ENCODE measurements at places on chromosomes 1 and 21.

- DNase-seq = no peak
Observed at GRCh38 chr1:110436635-110437034, 14.3 kb upstream of the PROK1 start.

GRCh38 chr1:31753707-31754349, 10.3 kb downstream of the ADGRB2 start:
- peak; percentile 99 for DNase-seq

GRCh38 chr1:236288620-236288976, 6.8 kb upstream of the ERO1B start:
- no peak for DNase-seq

DNA sequence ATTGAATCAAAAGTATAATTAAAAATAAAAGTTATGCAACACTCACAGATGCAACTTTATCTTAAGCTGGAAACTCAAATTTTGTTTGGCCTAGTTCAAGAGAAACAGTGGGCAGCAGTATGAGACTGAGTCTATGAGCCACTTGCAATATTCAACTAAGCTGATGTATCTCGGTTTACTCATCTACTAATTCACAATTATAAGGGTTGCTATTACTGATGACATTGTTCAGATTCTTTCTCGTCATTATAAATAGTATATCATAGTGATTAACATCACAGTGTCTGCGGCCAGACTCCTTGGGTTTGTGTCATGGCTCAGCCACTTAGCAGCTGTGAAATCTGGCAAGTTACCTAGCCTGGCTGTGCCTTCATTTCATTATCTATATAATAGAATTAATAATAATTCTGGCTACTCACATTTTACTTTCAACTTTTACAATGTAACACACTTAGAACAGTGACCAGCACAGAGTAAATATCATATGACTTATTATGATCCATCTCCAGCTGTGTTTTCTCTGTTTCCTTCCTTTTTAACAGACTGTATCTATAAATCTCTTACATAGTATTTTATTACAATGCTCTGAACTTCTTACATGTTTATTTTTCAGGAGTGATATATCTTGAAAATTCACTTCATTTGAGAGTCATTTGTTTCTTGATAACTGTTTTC, 194.3 kb upstream of the RGS18 start:
- peak; percentile 76 for DNase-seq

GRCh38 chr21:42120101-42120902, 49.2 kb downstream of the UMODL1 start:
- DNase-seq = no peak

DNA sequence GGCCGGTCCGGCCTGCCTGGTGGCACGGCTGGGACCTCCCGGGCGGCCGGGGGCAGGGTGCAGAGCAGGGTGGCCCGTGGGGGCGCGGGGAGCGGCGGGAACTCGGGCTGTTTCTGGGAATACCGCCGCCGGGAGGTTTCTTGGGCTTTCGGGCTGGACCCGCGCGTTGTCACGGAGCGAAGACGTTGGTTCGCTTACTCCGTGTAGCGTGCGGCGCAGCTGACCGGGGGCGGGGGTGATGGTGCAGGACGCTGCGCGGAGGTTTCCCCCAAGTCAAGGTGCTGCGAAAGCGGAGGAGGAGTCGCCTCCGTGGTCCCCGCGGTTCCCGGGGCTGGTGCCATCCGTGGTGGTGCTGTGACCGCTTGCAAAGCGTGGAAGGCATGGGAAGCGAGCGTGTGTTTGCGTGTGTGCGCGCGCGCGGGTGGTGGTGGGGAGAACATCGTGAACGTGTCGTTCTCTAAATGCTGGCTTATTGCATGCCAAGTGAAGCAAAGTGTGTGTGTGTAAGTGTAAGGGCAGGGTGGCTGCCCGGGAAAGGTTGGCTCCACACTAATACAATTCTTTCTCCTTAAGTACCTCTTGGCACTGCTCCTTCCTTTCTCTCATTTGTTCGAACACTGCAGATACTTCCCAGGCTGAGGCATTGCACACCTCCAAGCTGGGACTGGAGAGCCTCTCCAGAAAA, 1.1 kb downstream of the RYR2 start:
- DNase-seq = no peak

DNA sequence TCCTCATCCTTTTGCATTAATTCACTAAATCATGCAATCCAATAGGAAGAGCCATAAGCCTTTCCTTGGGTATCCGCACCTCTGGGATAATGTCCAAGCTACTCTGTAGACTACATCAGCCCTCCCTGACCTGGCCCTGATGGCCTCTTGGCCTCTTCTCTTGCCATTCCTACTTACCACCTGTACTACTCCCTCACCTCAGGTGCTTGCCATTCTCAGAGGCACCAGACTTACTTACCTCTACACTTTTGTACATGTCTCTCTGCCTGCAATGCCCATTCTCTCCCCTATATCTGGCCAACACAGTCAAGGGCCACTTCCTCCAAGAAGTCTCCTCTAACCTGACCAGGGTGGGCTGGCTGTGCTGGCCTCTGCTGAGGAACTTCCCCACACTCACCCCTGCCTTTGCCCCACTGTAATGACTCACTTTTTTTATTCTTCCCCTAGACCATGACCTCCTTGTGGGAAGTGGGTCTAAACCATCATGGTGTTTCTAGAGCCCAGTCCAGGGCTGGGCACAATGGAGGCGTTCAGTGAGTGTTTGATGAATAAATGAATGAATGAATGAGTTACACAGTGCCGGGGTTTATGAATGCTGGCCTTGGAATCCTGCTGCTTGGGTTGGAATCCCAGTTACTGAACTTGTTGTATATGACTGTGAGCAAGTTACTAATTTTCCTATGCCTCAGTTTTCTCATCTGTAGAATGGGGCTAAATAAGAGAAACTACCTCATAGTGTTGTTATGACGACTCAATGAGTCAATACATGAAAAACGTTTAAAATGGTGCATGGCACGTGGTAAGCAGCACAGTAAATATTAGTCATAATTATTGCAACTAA, 179.8 kb downstream of the FOXD2 start:
- DNase-seq = no peak

- DNase-seq = no peak
Observed at GRCh38 chr1:212455401-212455800, 22.7 kb downstream of the NENF start.

GRCh38 chr1:160999376-160999775, 21.6 kb downstream of the F11R start:
- no peak for DNase-seq

DNA sequence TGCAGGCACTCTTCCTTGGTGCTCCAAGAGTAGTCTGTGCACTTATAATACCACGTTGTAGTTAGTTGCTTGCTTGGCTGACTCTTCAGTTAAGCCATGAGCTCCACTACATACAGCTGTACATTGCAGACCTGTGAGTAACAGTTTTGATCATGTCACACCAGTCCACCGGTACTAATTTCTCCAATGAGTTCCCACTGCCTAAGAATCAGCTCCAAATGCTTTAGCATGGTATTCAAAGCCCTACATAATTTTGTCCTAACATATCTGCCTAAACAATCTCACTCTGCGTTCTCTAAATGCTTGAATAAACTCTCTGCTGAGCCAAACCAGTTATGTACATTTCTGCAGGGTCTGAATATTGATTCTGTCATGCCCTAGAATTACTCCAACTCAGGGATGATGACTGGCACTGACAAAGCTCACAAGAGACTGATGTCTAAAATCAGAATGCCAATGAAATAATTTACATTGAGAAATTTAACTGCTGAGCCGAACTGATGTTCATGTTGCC, 200.7 kb downstream of the LHX8 start:
- no peak for DNase-seq

DNA sequence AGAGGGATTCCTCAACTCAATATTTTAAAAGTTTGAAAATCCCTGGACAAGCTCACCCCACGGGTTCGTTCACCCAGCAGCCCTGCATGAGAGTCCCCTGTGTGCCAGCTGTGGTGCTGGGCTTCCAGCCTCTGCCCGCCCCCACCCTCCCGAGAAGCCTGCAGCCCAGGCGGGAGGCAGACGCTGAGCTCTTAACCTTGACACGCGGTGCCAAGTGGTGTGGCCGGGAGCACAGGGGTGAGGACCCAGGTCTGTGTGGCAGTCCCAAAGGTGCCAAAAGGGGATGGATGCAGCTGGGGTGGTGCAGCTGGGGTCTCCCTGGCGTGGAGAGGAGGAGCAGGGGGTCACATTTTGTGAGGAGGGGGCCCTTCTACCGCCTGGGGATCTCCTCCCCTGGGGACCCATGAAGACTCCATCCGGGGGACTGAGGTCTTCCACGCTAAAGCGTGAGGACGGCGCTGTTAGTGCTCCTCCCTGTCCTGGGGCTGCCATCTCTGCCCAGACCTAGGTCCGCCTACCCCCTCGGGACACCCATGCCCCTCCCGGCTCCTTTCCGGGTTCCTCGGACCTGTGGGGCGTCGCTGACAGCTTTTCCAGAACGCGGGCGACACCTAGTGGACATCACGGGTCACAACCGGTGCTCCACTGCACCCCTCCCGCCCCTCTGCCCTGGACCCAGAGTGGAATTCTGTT, 12.9 kb downstream of the PLA2G2F start:
- peak; percentile 71 for DNase-seq

DNA sequence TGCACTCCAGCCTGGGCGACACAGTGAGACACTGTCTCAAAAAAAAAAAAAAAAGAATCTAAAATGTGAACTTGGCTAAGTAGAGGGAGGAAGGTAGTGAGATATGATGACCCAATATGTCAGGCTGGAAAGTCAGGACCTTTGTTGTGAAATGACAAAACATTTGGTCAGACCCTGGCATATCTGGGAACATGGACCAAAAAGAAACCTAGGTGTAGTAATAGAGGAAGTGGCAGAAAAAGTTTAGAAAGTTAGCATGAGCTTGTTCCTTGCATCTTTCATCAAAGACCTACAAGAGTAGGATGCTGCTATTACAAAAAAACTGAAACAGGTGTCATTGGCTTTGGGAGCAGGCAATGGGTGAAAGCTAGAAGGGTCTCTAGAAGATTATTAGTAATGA, 7.3 kb upstream of the S100A3 start:
- no peak for DNase-seq

DNA sequence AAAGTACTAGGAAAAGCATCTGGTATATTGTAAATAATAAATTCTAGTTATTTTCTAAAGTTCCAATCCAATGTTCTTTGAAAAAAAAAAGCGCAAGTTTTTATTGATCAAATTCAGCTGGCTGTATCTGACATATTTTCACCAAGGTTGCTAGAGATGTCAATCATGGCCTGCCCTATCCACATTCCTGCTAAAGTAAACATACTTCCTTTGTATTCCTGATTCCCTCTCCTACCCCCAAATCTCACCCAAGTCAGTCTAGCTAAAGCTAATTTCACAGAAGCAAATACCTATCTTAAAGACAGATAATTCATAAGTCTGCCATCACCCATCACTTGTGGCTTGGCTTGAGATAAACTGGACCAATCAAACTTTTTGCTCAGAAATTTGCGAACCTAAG, 21.3 kb downstream of the ANKRD13C start:
- no peak for DNase-seq

GRCh38 chr1:160534823-160535605, 12.0 kb upstream of the SLAMF6 start:
- no peak for DNase-seq

GRCh38 chr1:169263059-169263458, 104.5 kb downstream of the NME7 start:
- DNase-seq = no peak

- DNase-seq = peak; percentile 95
Observed at GRCh38 chr1:36187800-36188593, 32.0 kb downstream of the MAP7D1 start.

GRCh38 chr1:54507033-54507870, 40.8 kb upstream of the ACOT11 start:
- DNase-seq = no peak

- peak; percentile 4 for DNase-seq
Observed at GRCh38 chr1:112027696-112028095, 38.2 kb upstream of the KCND3 start.

- no peak for DNase-seq
Observed at GRCh38 chr1:1626207-1627141, 5.5 kb upstream of the MMP23B start.

DNA sequence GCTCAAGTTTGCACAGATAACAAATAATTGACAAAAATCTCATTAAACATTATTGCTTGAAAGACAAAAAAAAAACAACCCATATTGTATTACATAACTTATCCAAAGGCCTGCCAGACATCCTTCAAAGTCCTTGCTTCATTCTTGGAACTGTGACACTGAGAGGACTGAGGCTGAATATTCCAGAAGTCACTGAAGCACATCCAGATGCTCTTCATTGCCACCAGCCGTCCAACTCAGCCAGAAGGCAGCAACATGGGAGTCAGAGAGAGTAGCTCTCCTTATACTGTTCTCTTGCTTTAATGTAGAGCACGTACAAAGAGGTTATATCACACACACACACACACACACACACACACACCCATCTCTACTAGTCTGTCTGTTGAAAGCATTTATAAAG, 755.0 kb downstream of the LTN1 start:
- DNase-seq = no peak

DNA sequence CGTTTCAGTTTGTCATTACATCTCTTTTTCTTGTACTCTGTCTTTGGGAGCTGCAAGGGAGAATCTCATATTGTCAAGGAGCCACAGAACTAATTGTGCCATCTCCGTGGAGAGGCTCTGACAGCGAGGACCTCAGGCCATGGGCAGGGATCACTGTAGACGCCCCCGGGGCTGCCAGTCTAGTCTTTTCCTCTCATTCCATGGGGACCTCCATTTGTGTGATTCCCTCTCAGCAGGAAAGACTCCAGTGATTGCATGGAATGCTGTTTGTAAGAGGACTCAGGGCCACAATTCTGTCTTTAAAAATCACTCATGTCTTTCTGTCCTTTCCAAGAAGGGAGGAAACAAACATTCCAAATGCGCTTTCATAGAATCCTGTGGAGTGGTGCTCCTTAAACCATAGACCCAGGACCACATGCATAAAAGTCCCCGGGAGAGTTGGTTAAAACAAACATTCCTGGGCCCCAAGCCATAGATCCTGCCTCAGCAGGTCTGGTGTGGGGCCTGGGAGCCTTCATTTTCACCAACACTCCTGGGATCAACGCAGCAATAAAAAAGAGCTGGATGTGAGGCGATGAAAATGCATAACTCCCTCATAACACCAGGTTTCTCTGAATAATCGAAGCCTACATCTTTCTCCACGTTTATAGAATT, 104.5 kb downstream of the ZP4 start:
- DNase-seq = no peak

GRCh38 chr1:201264072-201264471, 19.2 kb upstream of the PKP1 start:
- DNase-seq = no peak

- no peak for DNase-seq
Observed at GRCh38 chr21:46662367-46662654, 26.8 kb downstream of the PRMT2 start.

DNA sequence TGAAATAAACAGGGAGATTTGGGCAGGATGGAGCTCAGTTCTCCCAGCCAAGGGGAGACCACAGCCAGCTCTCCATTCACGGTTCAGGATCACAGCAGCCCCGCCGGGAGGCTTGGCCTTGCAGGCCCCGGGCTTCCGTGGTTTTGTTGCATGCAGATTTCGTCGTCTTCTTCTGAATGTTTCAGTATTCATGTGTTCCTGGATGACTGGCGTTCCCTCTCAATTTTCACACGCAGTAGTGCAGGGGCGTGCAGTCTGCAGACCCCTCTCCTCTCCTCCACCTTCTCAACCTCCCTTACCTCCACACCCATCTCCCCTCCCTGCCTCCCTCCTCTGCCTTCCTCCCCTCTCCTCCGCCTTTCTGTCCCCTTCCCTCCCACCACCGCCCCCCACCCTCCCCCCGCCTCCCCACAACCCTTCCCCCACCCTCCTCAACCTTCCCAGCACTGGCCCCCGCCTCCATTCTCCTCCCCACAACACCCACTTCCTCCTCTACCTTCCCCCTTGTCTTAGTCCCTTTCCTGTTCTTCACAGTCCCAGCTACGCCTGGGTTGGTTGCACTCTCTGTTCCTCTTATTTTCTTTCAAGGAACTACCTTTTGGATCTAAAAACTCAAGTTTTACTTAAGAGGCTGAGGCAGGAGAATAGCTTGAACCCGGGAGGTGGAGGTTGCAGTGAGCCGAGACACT, 8.4 kb upstream of the SLC19A1 start:
- no peak for DNase-seq

Data from myocyte (in vitro differentiated cells).